ENCODE measurements at places on chromosomes 3 and 15. TPM values are rescaled to one million over a fixed set of nuclear protein-coding genes. Genes with fewer than 3 reads are reported as not detected.

MYRIP gene
- 2.4 TPM for polyA plus RNA-seq

SLC2A2 gene
- 13.7 TPM for polyA plus RNA-seq

TRIM42 gene
- not detected for polyA plus RNA-seq

TTLL13 gene
- polyA plus RNA-seq = 0.18 TPM

TGM5 gene
- not detected for polyA plus RNA-seq

CRYGS gene
- 3.6 TPM for polyA plus RNA-seq

WNT7A gene
- 0.14 TPM for polyA plus RNA-seq

KATNBL1 gene
- polyA plus RNA-seq = 79.2 TPM

KCNMB3 gene
- 7.0 TPM for polyA plus RNA-seq

MUC20 gene
- 44.4 TPM for polyA plus RNA-seq

UBA7 gene
- polyA plus RNA-seq = 36.0 TPM

POLQ gene
- polyA plus RNA-seq = 5.3 TPM

C3orf52 gene
- polyA plus RNA-seq = 5.1 TPM

PCCB gene
- 58.3 TPM for polyA plus RNA-seq

NRG4 gene
- polyA plus RNA-seq = 6.2 TPM
